ENCODE measurements at places on chromosomes 4 and X.

DNA sequence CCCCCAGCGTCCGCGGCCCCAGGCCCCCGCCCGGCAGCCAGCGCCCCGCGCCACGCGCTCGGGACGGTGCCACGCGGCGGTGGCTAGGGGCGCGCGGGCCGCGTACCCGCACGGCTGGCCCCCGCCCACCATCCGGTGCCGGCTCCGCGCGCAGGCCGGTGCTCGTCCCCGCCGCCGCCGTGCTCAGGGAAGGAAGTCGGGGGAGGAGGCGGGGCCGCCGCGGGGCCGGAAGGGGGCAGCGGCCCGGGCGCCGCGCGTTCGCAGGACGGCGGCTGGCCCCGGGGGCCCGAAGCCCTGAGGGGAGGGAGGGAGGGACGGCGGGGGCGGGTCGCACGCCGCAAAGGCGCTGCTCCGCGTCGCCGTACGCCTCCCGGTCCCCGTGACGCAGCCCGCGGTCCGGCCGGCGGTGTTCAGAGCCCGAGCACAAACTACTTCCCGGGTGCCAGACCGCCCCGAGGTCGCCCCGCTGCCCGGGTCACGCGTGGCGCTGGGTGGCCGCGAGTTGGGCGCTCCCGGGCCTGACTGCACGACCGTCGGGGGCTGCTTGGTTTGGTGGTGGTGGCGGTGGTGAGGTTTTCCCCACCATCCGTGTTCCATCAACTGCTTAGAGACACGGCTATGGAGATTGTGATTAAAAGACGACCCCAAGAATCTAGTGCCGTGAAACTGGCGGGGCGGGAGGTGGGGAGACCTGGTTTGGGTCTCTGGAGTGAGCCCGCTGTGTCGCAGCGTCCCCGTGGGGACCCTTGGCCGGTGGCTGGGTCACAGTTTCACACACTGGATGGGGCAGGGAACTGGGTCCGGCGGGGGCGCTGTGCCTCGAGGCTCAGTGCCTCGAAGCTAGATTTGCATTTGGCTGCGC, at the start of gene DCTD:
DCTD (minus strand) TSS at position 205 of the 862 bp plus-strand sequence. CDS start 1,818 bp downstream, outside the sequence.
- DNase-seq: peak; percentile 89

DNA sequence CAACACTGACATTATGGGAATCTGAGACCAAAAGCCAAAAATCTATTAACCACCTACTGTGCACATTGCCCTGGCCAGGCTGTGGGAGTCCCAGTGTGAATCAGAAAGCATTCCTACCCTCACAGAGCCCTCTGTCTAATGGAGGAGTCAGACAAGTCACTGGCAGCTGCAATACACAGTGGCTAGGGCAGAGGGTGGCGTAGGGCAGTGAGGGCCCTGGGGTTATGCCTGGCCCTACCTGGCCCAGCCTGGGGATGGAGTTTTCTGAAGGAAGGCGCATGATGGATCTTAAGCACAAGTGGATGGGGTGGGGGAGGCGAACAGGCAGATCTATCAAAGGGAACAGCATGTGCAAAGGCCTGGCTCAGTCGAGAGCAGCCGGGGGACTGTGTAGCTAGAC, 10.8 kb downstream of the JAKMIP1 start:
- DNase-seq: no peak

DNA sequence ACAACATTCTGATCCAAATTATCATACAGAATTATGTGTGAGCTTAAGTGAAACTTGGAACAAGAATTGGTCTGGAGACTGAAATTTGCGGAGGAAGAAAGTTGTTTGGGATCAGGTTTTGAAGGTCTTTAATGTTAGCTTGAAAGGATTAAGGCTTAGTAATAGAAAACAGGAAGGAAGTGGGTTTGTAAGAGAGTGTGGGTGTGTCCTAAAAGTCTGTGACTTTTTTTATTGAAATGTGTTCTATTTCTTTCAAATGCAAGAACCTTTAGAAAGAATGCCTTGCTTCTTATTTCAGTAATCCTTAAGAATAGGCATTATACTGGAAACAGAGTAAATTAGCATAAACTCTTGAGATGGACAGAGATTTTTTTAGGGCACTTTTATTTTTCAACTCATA, 198.0 kb downstream of the GALNTL6 start:
- DNase-seq: no peak

DNA sequence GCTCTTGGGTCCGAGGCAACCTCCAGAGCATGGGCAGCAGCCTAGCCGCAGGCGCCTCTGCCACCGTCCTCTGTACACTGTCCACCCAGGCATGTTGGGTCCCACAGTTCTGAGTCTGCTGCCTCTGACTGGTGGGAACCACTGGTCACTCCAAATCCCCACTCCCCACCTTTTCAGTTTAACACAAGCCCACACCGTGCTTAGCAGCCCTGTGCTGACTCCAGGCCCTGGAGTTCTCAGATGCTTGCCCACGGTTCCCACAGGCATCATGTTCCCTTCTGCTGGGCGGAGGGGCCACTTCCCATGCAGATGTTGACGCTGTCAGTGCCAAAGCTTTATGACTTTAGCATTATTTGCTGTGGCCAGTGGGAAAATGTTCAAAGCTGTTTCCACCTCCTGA, 104.5 kb downstream of the SCD5 start:
- no peak for DNase-seq

- DNase-seq: no peak
Measured at GRCh38 chrX:1222531-1223241, 10.2 kb upstream of the CRLF2 start.

GRCh38 chr4:71303287-71303686, 35.5 kb upstream of the SLC4A4 start:
- no peak for DNase-seq

GRCh38 chr4:181701894-181702293, 541.3 kb upstream of the TENM3 start:
- no peak for DNase-seq

GRCh38 chrX:16222151-16222550, 54.9 kb downstream of the MAGEB17 start:
- DNase-seq: no peak

GRCh38 chr4:71550220-71551165, 211.7 kb downstream of the SLC4A4 start:
- no peak for DNase-seq

- no peak for DNase-seq
Measured at GRCh38 chr4:47692691-47693090, 145.2 kb downstream of the CORIN start.

- DNase-seq: no peak
Measured at GRCh38 chrX:9127986-9128385, 94.1 kb upstream of the FAM9B start.

GRCh38 chrX:146160443-146161203, 343.0 kb downstream of the SLITRK2 start:
- no peak for DNase-seq

DNA sequence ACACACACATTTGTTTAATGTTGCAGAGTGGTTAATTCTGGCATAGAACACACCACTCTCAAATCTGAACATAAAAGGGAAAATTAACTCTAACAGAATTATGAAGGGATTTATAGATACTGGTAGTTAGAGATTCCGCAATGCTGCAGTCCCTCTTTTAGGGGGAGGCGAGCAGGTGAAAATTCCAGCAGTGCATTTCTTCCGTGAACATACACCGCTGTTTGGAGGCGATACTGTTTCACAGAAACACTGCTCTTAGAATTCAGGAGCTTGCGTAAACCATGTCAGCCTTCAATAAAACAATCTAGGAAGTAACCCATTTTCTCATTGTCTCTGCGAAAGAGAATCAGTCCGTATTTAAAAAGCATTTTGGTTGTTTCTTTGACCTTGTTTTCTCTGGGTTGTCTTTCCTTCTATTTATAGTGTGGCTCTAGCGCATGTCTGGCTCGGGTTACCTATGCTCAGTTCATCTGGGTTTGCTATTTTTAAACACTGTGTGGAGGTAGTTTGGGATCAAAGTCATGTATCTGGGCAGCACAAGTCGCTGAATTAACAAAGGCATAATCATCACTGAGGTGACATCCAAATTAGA, 90.4 kb downstream of the GPAT3 start:
- DNase-seq: no peak

DNA sequence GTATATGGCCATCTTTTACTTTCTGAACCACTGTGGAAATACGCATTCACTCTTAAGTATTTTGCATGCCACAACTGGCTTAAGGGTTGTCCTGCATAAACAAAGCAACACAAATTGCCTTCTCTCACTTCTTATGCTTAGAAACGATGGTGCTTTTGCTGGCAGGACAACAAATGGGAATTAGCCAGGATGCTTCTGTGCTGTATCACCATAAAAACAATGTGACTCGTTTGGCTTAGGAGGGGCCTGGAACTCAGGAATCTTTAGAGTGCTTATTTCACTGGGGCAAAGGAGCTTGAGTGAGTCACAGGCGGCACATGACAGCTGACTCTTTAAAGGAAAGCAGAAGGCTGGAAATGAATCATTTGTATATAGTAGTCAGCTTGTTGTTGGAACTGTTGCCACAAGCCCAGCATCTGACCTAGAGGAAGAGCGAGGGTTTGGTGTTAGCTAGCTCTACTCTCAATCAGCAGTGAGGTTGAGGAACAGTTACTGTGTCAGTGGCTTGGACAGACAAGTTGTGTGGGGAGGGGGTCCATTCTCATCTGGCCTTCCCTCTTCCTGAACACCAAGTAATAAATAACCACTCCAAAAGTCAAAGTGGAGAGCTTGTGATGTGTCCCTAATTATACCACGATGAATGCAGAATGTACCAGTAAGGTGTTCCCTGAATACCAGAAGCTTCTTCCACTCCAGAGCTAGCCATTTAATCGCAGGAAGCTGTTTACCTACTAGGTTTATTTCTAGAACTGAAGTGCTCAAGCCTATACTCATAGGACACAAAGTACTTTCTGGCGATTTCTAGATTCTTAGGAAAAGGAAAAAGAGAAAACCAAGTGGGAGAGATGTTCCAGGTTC, 293.1 kb downstream of the CAMK2D start:
- peak; percentile 63 for DNase-seq

DNA sequence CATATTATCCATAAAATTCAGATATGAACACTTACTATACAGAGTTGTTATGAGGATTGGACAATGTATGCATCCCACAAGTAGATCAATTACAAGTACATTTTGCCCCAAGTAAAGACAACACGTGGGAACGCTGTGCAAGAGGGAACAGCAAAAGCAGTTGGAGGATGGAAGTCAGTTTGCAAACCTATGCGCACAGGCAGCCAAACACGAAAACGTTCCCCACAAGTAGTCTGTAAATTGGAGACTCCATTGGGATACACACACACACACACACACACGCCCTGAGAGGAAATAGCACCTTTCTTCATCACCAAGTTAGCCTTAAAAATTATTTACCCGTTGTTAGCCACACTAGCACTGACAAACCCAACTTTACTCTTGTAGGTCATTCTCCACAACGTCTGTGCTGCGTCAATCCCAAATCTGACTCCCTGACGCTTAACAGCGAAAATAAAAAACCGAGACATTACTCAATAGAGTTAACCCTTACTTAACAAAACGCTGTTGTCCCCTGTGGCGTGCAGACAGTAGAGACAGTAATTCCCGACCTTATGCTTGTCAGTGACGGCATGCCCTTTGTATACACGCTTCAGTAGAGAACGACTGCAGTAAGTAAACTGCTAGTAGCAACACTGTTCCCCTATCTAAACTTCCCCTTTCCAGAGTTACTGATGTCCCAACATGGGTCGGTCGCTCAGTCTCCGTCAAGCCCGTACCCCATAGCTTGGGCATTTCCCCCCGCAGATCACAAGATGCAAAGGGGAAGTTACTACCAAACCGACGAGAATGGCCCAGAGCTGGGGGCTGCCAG, 730 bp downstream of the MANBA start:
- peak; percentile 56 for DNase-seq

- DNase-seq: no peak
Measured at GRCh38 chrX:124194901-124195300, 137.6 kb upstream of the TEX13D start.

- DNase-seq: no peak
Measured at GRCh38 chr4:92988301-92988700, 684.5 kb downstream of the GRID2 start.

DNA sequence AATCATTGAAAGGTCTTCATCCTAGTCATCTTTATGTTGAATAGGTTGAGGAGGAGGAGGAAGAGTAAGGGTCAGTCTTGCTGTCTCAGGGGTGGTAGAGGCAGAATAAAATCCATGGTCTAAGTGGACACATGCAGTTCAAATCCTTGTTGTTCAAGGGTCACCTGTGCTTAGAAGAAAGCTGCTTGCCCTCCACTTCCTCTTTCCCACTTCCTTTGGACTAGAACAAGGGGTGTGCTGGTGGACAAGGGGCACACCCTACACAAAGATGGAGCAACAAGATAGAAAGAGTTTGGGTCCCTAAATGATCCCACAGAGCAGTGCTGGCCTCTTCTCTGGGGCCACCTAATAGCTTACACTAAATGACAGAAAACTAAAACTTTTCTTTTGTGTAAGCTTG, 47.9 kb downstream of the HSD17B13 start:
- DNase-seq: no peak

DNA sequence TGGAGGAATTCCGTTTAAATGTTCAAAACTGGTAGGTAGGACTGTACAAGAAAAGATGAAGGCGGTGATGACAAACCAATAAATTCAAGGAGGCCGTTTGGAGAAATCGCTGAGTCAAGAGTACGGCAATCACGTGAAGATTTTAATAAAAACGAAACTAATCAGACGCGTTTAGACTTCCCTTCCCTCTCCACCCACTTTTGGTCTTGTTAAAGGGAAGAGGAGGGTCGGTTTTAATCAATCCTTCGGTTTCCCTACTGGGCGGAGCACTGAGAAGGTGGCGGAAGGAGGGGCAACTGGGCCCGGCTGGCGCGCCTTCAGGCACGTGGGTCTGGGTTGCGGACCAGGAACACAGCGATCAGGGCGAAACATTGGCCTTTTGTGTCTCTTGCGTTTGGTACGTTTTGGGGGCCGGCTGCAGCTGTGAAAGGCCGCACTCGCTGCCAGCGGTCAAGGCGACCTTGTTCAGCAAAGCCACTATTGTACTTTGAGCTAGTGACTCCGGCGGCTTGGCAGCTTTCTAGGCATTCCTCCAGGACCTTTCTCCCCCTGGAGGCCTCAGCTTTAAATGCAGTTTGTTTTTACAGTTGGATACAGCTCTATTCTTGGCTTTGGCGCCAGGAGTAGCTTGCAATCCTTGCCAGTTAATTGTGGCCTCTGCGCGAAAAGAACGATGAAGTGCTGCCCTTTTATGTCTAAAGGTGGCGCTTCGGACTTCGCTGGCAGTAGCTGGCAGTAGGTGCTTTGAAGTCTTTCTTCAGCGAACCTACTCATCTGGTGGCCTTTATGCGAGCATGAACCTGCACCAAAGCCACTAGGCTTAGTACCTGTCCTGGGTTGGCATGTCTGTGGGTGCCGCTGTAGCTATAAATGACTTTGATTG, 16.8 kb upstream of the LAMP2 start:
- peak; percentile 64 for DNase-seq

- no peak for DNase-seq
Measured at GRCh38 chr4:176052744-176053143, 12.9 kb upstream of the WDR17 start.

- DNase-seq: no peak
Measured at GRCh38 chrX:16429406-16429805, 220.6 kb upstream of the S100G start.

GRCh38 chrX:70452143-70452733, 7.6 kb downstream of the DLG3 start:
- DNase-seq: peak; percentile 74

GRCh38 chr4:65924843-65925242, 254.6 kb upstream of the EPHA5 start:
- no peak for DNase-seq

GRCh38 chrX:19005909-19006308, 22.0 kb upstream of the PHKA2 start:
- peak; percentile 6 for DNase-seq

GRCh38 chr4:15117270-15117946, 115.1 kb downstream of the CPEB2 start:
- DNase-seq: peak; percentile 24

- DNase-seq: no peak
Measured at GRCh38 chr4:23212558-23212957, 519.8 kb downstream of the GBA3 start.

GRCh38 chr4:820230-821172, 5.4 kb downstream of the CPLX1 start:
- DNase-seq: no peak

Data from activated CD4-positive, alpha-beta T cell treated with anti-CD3 and anti-CD28 coated beads for 36 hours (primary cell).